ENCODE measurements at places on chromosomes 13 and 19.

- DNase-seq: no peak
Observed at GRCh38 chr13:73075954-73076353, 17.1 kb downstream of the KLF5 start.

- peak; percentile 90 for DNase-seq
Observed at GRCh38 chr13:37192956-37193355, 87.5 kb upstream of the CSNK1A1L start.

DNA sequence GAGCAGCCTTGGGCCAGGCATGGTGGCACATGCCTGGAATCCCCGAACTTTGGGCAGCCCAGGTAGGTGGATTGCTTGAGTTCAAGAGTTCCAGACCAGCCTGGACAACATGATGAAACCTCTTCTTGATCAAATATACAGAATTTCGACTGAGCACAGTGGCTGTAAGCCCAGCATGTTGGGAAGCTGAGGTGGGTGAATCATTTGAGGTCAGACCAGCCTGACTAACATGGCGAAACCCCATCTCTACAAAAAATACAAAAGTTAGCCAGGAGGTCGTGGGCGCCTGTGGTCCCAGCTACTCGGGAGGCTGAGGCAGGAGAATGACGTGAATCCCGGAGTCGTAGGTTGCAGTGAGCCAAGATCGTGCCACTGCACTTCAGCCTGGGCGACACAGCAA lies 8.0 kb upstream of the NLRP7 start:
- no peak for DNase-seq

DNA sequence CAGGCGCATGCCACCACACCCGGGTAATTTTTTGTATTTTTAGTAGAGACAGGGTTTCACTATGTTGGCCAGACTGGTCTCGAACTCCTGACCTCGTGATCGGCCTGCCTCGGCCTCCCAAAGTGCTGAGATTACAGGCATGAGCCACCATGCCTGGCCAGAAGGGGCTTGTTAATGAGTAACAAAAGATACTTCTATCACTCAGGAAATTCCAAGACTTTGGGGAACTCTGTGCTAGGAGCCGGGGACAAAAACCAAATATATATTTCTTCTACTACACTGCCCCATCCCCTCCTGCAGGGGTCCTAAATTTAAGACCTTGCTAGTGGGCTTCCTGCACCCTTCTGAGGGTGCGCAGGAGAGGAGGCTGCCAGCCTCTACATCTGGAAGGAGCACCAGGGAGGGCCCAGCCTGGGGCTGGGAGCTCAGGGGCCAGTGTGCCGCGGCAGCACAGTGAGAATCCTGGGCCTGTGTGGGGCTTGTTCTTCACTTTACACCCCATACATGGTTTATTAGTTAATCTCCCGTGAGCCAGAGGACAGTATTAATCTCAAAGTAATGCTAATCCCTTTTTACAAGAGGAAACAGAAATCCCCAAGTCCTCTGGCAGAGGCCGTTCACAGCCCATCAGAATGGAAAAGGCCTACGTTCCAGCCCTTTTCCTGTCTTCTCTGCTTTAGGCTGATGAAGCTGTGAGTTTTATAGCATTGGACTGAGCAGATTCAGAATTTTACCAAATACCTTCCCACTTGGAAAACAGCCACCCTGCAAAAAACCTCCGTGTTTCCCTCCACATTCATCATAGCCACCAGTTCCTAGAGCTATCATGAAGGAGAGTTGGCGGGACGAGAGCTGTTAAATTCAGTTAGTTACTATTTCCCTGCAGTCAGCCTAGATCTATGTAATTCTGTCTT lies 44.4 kb upstream of the NPAS1 start:
- DNase-seq: peak; percentile 55

DNA sequence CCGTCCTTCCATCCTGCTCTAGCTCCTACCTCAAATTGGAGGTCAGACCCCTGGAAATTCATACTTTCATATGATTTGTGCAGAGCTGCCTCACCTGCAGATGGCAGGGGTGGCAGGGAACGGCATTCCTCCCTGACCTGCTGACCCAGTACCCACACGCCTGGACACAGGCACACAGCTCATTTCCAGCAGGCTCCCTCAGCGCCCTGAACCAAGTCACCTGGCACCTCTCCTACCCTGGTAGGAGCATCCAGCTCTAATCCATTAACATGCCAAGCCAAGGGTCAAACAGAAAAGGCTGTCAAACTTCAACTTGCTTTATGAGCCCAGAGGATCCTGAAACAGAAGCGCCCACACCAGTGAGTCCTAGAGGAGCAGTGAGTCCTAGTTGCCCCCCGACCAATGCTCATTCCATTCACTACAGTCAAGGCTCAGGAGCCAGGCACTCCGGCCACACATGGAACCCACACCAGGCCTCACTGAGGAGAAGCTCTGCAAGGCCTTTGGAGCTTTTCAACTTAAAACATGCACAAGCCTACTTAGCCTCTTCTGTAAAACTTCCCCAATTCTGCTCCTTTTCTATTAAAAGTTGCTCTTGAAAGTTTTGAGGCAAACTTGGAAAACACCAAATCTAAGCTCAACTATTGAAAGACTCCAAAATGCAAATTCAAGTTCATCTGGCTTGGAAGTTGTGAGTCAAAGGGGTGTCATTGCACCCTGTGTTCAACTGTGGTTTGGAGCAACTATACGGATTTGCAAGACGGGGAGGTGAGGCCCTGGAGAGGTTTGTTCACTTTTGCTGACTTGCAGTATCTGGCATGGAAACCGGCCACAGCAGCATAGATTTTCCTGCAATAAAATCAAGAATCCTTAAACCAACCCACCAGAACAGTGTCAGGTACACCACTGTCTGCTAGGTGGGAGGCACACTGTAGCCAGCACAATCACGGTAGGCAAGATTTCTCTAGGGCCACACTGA lies 96.7 kb downstream of the CRYL1 start:
- peak; percentile 34 for DNase-seq

GRCh38 chr19:46530636-46531035 lies 35.0 kb upstream of the PNMA8B start:
- no peak for DNase-seq

DNA sequence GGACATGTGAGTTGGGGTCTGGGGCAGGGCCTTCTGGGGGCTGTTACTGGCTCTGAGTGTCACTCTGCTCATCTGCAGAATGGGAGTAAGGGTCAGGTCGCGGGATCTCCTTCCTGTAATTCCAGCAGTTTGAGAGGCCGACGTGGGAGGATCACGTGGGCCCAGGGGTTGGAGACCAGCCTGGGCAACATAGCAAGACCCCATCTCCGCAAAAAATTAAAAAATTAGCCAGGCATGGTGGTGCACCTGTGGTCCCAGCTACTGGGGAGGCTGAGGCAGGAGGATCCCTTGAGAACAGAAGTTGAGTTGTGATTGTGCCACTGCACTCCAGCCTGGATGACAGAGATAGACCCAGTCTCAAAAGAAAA lies 4.0 kb downstream of the ARID3A start:
- DNase-seq: no peak

DNA sequence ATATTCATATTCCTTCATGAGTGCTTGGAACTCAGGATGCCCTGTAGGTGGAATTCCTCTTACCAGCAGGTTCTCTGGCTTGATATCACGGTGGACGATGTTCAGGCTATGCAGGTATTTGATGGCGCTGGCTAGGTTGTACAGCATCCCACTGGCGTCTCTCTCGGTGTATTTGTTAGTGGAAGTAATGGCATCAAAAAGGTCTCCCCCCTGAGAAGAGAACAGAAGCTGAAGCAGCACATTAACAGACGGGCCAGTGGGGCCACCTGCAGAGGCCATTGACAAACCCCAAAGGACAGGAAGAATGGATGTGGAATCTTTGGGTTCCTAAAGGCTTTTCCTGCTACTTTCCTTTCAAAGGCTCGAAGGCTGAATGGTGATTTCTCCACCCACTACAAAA lies 308.5 kb downstream of the DCLK1 start:
- DNase-seq: no peak

DNA sequence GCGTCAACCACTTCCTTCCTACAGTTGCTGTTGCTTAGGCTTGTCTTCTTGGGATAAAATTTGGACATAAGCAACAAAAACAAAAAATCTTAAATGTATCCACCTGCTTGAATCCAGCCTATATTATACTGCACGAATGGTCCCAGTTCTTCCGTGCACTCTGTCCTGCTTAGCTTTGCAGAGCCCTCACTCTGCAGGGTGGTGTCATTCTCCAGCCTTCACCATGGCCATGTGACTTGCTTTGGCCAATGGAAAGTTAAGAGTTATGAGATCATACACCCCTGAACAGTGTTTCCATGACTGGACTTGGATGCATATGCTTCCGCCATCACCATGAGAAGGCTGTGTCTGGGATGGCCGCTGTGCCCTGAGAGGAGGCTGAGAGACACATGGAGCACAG lies 27.4 kb upstream of the SACS start:
- no peak for DNase-seq

- no peak for DNase-seq
Observed at GRCh38 chr19:33245948-33246708, 20.5 kb upstream of the SLC7A10 start.
